ENCODE measurements at places on chromosomes 12 and 14.

- DNase-seq = peak; percentile 26
Observed at GRCh38 chr14:21070610-21071224, 613 bp downstream of the ARHGEF40 start.

- DNase-seq = no peak
Observed at GRCh38 chr12:68106160-68106559, 53.4 kb downstream of the IFNG start.

DNA sequence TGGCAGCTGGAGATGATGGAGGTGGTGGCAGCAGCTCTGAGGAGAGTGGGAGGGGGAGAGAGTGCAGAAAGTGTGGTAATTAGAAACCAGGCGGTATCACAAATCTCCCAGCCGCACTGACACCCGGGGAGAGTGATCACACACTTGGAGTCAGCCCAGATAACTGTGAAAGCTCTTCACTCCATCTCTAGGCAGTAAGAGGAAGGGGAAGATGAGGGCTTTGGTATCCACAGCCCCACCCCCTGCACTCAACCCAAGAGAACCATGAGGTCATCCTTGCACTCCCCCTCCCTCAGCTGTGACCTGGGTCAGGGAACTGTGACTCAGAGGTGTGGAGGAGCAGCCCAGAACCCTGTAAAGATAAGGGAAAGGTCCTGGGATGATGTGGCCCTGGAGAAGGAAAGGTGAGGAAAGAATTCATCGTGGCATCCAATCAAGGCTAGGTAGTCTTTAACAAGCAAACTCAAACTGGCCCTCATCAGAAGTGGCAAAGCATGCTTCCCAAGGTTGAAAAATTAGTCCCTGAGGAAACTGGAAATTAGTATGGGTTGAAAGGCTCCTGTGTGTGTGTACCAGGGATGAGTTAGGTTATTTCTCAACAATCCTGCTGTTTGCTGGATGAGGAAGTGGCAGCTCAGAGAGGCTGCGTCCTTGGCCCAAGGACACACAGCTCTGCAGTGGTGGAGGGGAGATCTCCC lies 111.0 kb upstream of the LHX5 start:
- DNase-seq = no peak

DNA sequence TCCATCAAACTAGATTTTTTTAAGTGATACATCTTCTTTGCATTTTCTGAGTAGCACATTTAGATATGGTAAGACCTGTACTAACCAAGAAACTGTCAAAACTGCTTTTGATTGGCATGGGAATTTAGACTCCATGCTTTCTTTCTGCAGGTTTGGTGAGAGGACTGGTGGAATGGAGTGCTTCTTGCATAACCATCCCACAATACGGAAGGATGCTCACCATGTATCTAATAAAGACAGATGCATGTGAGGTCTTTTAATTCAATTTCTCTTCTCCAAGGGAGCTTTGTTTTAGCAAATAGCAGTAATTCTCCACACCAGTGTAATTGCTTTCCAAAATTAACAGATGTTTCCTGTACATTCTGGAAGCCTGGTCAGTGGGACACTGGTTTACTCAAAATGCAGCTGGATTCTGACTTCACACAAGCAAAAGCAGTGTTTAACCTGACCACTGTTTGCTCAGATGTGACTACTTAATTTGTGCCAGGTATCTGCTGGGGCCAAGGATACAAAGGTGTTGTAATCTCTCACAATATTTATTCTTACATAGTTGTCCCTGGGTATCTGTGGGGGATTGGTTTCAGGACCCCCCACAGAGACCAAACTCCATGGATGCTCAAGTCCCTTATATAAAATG lies 26.1 kb downstream of the FGD6 start:
- no peak for DNase-seq

GRCh38 chr12:66563220-66563619 lies 115.7 kb downstream of the GRIP1 start:
- no peak for DNase-seq

DNA sequence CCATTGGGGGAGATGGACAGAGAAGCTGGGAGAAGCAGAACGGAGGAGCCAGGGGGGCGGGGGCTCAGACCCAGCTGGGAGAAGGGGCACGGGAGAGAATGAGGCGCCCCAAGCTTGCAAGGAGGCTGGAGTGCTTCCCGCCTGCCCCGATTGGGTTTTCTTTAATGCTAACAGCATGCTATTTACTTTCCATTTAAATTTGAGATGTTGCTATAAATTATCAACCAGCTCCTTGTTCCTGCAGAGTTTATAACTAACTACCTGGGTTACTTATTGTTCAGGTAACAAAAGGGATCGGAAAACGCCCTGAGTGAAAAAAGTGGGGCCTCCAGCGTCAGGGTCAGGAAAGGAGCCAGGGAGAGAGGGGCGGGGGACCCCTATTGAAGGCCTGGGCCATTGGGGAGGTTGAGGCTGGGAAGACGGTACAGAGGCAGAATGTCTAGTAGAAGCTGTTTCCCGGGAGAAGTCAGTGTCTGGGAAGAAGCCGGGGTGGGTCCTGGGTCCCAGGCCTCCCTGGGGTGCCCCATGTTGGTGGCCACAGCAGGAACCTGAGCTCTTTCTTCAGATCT lies 2.5 kb downstream of the HNF1A start:
- DNase-seq = no peak

GRCh38 chr14:89165189-89166181 lies 251.5 kb downstream of the FOXN3 start:
- no peak for DNase-seq

DNA sequence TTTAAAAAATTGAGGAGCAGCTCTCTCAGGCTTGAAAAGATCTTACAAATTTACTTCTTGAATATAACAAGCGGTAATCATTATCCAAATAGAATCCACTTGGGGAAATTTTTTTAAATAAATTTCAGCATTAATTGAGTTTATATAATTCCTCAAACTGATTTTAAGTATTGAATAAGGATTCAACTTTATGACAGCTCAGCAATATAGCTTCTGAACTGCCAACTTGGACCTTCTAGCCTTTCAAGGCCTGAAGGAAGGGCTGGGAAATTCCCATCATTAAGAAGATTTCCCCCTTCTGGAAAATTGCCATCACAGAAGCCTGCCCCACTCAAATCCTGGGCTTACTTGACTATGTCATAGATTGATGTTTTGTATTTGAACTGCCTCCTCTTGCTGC lies 57.5 kb upstream of the GARIN2 start:
- DNase-seq = no peak

DNA sequence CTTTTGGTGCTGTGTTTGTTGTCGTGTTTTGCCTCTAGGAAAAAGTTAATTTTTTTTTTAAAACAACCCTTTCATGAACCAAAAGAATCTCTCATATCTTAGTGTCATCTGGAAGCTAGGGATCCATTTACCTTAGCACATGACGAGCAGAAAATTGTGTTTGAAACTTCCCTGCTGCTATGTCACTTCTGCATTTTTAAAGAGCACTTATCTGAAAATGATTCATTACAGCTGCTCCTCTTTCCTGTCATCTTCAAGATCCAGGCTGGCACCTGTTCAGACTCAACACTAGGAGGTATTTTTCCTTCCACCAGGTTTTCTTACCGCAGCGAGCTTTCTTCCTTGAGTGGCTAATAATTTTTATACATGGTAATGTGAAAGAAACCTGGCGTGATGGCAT lies 67.0 kb downstream of the EML1 start:
- DNase-seq = no peak

DNA sequence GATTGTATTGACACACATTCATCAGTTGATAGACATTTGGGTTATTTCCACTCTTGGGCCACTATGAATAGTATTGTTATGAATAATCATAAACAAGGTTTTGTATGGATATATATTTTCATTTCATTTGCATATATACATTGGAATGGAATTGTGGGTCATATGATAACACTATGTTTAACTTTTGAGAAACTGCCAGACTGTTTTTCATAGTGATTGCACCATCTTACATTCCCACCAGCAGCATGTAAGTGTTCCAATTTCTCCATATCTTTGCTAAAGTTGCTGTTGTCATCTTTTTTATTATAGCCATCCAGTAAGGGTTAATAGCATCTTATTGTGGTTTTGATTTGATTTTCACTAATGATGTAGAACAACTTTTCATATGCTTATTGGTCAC lies 198.5 kb upstream of the PPFIA2 start:
- DNase-seq = no peak

DNA sequence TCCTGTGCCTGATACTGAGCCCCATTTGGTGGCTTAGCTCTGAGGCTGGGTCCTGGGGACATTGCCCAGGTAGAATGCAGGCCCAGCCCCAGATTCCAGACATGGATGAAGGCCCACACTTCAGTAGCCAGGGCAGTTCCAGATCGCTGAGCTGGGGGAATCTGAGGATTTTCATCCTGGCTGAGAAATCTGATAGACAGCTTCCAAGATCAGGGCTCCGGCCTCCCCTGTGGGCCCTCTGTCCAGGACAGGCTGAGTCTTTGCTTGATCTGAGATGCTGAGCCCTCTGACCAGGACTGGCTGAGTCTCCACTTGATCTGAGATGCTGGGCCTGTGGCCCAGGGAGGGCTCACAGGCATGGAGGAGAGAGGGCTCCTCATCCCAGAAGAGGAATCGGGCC lies 3.3 kb upstream of the RASAL1 start:
- no peak for DNase-seq

DNA sequence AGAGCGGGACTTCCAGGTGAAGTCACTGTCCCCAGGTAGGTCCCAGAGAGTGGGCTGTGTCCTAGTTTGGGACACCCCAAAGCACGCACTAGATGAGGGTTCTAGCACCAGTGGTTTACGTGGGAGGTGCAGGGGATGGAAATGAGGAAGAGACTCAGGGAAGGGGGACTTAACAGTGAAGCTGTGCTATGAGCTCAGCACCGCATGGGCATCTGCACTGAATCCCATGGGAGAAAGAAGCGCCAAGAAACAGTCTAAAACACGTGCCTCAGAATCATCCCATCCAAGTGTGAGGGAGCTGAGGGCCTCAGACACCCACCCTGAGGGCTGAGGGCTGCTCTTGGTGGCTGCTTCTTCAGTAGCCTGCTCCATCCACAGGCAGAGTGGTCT lies 71.5 kb upstream of the ZFP36L1 start:
- no peak for DNase-seq

- DNase-seq = no peak
Observed at GRCh38 chr14:97215263-97215969, 418.2 kb downstream of the VRK1 start.

DNA sequence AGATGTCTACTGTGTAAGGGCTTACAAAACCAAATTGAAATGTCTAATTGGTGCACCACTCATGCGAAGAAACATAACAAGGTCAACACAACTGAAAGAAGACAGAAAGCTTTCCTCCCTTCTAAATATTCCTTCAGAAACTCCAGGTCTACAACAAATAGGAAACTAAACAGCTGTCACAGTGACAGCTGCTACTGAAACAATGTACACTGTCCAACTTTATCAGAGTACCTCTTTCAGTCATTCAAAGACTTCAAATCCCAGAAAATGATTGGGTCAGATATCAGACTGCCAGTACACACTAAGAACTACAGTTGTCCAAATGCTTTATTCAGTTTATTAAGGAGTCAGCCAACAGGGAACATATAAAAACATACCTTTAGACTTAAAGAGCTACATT lies 35.2 kb downstream of the CEP128 start:
- no peak for DNase-seq

DNA sequence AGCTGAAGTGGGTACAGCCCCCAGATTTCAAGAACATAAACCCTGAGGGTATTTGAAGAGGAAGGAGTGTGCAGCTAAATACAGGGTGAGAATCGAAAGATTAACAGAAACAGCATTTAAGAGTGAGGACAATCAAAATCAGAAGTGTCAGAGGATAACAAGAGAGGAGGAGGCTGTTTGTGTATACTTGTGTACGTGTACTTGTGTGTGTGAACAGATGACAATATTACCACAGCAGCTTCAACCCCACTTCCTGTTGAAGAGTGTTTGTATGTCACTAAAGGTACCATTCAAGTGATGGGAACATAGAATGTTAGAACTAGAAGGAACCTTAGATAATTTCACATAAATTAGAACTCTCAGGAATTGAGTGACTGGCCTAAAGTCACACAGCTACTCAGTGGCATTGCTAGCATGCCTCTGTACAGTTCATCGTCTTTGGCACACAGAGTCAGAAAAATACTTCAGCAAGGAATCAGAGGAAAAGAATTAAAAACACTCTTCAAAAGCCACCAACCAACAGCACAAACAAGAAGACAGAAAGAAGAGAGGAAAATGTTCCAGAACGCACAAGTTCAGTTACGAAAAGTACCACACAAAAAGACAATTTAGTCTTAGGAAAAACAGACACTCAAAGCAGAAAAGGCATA lies 164.3 kb upstream of the BCL2L14 start:
- DNase-seq = no peak

- peak; percentile 62 for DNase-seq
Observed at GRCh38 chr12:54701940-54702592, 53.9 kb upstream of the DCD start.

GRCh38 chr14:49870908-49871307 lies 18.3 kb upstream of the NEMF start:
- DNase-seq = no peak

Data from CD4-positive, alpha-beta T cell treated with Interleukin-2 at 100 ng/mL for 4 hours (primary cell).